Activated CD4-positive, CD25-positive, alpha-beta regulatory T cell treated with anti-CD3 and anti-CD28 coated beads, Interleukin-2, amount 50 U/mL, for 16 hours (primary cell): ENCODE measurements at places on chromosomes 7 and 10.

- no peak for DNase-seq
Observed at GRCh38 chr7:37945336-37945735, 24.9 kb downstream of the EPDR1 start.

- no peak for DNase-seq
Observed at GRCh38 chr10:5199398-5199797, 2.8 kb downstream of the AKR1C4 start.

GRCh38 chr10:49090696-49091380 is 24.5 kb downstream of the VSTM4 start:
- DNase-seq = no peak

DNA sequence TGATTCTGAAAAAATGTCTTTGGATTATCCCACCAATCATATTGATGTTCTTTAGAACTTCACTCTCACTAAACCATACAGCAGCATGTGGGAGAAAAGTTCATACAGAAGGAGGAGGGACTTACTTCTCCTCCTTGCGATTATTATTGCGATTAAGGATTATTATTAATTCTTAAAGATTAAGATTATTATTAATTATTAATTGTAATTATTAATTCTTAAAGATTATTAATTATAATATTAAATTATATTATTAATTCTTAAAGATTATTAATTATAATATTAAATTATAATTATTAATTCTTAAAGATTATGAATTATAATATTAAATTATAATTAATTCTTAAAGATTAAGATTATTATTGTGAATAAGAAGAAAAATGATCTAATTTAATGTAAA is 80.5 kb downstream of the MACC1 start:
- no peak for DNase-seq

DNA sequence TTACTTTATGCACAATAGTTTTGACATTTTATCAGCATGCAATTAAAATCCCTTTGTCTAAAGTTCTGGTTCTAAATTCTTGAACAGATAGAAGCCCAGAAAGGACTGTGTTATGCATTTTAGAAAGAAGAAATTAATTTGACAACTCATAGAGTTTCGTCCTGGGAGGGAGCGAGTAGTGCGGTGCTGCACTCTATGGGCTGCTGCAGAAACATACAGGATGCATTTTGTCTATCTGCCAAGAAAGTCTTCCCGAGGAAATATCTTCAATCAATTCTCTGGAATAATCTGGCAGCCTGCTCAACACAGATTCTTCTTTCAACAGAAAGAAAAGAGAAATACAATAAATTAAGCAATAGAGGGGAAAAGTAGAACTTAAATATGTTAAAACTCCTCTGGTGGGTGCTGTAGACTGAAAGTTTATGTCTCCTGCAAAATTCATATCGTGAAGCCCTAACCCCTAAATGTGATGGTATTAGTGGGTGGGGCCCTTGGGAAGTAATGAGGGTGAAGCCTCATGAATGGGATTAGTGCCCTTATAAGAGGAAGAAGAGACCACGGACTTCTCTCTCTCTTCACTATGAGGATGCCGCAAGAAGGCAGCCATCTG is 39.0 kb upstream of the IFRD1 start:
- DNase-seq = no peak
